Mammary epithelial cell (primary cell): ENCODE measurements at places on chromosomes 4 and X. TPM values are rescaled to one million over a fixed set of nuclear protein-coding genes. Genes with fewer than 3 reads are reported as not detected.

Gene GAGE13
- total RNA-seq: not detected

Gene SLC9A7
- total RNA-seq: 72.7 TPM

Gene GABRB1
- not detected in 2 replicates for total RNA-seq

- no peak for DNase-seq
Observed at GRCh38 chr4:142550965-142551364, 295.1 kb downstream of the INPP4B start.

DNA sequence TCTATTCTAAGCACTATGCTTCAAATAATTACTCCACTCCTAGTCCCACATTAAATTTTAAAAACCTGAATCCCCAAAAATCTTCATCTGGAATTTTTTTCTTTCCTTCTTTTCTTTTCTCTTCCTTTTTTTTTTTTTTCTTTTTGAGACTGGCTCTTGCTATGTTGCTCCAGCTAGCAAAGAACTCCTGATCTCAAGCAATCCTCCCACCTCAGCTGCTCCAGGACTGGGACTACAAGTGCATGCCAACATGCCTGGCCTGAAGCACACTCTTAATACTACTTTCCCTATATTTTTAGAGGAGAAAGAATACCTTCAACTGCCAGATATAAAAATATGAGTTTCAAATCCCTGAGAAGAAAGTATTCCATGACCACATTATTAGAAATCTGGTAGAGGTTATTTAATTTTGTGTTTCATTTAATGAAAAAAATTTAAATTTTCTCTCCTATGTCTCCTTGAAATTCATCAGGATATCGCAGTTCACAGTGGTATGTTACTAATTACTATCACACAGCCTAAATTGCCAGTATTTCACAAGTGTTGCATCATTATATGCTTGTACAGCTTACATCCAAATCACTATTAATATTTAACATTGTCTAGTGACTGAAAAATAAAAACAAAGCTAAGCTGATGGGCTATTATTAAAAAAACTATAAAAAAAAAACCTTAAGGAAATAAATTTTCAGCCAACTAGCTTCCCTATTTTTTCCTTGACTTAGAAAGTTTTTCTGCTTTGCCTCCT lies 227.8 kb downstream of the NAF1 start:
- no peak for DNase-seq

- DNase-seq: peak; percentile 12
Observed at GRCh38 chr4:146522869-146523205, 1.1 kb upstream of the SLC10A7 start.

GRCh38 chr4:140252141-140252741 lies 98.3 kb upstream of the MAML3 start:
- no peak for DNase-seq

DNA sequence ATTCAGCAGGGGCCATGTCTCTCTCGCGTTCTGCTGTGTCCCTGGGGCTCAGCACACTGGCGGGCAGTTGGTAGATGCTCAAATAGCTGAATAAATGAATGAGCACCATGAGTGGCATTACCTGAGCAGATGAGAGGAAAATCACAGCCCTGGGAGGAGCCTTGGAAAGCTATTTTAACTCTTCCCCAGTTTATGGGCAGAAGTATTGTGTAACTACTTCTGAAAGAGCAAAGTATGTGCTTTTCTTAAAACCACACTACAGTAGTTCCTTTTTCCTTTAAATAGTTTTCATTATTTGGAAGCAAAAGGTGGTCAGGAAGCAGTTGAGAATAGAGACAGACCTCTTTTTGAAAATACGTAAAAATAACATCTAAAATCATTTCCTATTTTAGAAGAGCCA lies 3.0 kb upstream of the PLAC1 start:
- no peak for DNase-seq

GRCh38 chr4:151563194-151563593 lies 154.2 kb downstream of the FHIP1A start:
- DNase-seq: peak; percentile 29

DNA sequence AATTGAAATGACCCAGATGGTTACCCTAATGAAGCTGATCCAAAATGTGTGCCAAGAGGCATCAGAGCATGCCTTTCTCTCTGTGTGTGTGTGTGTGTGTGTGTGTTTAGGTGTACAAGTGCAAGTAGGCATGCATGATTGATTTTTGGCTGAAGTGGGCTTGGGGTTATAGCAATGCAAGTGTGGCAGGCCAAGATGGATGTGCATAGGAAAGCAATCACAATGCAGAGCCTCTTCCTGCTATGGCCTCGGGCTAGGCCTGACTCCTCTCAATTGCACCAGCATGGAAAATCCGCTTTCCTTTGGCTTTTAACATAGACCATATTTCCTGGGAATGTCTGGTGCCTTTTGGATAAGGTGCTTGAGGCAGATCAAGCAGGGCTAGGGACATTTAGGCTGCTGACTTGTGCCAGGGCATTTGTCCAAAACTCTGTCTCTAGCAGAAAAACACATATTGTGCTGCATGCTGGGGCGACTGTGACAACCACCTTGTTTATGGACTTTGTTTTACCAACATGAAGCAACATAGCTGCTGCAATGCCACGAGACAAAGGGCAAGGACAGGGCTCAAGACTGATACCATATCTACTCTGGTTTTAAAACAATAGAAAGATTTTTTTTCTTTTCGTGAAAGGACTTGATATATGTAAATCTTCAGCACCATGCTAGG lies 395.7 kb downstream of the RAPGEF2 start:
- DNase-seq: no peak

DNA sequence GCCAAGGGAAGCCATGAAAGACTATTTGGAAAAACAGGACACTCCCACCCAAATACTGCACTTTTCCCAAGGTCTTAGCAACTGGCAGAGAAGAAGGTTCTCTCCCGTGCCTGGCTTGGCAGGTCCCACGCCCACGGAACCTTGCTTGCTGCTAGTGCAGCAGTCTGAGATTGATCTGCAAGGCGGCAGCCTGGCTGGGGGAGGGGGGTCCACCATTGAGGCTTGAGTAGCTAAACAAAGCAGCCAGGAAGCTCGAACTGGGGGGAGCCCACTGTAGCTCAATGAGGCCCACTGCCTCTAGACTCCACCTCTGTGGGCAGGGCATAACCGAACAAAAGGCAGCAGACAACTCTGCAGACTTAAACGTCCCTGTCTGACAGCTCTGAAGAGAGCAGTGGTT lies 91.3 kb upstream of the TRPC5OS start:
- DNase-seq: no peak

DNA sequence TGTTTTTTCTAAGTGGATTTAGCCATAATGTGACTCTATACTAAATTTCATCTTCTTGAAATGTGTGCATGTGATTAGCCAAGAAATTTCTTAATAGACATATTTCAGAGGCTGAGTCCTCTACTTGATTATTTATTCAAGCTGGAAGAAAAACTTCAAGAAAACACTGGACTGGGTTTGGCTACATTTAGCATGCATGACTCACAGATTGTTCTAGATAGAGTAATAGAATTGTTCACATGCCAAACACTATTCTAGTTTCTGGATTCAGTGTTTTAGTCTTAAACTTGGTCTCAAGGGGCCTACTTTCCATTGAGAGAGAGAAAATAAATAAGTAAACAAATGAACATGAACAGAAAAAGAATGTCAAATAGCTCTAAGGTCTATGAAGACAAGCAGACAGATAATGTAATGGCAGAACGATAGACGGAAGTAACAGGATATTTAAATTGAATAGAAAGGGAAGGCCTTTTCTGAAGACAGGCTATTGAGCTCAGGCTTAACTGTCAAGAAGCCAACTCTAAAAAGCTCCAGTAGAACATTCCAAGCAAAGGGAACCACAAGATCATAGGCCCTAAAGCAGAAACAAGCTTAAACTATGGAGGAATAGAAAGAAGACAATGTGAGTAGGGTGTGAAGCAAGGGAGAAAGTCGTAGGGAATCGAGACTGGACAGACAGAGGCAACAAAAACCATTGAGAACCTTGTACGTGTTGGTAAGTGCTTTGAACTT lies 104.6 kb downstream of the TMEM144 start:
- peak; percentile 86 for DNase-seq

DNA sequence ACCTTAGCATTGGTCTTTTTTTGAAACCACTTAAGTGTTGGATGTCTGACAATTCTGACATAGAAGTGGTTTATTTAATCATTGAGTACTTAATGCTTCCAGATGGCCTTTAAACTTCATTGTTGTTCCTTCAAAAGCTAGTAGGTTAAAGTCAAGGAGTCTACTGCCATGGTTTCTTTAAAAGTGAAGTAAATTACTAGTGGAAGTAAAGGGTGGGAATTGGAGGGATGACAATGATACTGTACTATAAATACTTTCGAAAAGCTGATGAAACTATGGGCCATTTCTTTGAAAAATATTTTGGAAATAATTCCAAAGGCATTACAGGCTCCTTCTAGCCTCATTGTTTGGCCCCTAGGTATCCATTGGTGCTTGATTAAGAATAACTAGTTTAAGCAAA lies 51.9 kb downstream of the ATP10D start:
- no peak for DNase-seq
